Astrocyte of the hippocampus (primary cell): ENCODE measurements at places on chromosomes 7 and 10.

GRCh38 chr10:8181496-8182157, 127.1 kb downstream of the GATA3 start:
- no peak for DNase-seq

DNA sequence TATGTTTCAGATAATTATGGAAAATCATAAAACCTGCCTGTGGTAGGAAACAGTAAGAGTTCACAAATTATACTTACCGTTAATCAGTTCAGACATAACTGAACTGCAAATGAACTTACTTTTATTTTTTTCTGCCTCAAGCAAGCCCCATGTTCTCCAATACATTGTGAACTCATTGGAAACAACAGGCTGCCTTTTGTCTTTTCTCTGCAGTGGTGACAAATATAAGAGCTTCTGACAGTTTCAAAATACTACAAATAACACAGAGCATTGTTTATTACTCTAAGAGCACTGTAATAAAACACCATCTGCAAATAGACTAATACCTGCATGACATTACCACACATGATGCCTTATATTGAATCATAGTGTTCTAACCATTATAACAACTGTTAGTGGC, 94.0 kb upstream of the CDCA7L start:
- no peak for DNase-seq

- peak; percentile 50 for DNase-seq
Observed at GRCh38 chr10:126422567-126422966, 34.3 kb upstream of the ADAM12 start.

DNA sequence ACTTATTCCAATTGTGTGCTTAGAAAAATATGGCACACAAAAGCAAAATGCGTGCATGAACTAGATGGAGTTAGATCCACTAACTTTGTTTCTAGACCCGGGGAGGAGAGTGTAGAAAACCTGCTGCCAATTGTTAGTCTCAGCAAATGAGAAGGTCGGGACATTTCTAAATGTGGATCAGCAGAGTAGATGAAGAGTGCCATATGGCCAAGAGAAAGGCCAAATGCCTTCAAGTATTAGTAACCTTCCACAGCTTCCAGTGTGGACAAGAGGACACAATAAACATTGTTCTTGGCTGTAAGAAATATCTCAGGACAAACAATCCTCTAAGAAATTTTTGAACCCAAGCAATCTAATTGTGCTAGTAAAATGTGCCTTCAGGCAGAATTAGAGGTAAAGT, 690.3 kb downstream of the REEP3 start:
- DNase-seq: peak; percentile 5

GRCh38 chr10:110765513-110766319, 106.0 kb upstream of the PDCD4 start:
- DNase-seq: peak; percentile 19

DNA sequence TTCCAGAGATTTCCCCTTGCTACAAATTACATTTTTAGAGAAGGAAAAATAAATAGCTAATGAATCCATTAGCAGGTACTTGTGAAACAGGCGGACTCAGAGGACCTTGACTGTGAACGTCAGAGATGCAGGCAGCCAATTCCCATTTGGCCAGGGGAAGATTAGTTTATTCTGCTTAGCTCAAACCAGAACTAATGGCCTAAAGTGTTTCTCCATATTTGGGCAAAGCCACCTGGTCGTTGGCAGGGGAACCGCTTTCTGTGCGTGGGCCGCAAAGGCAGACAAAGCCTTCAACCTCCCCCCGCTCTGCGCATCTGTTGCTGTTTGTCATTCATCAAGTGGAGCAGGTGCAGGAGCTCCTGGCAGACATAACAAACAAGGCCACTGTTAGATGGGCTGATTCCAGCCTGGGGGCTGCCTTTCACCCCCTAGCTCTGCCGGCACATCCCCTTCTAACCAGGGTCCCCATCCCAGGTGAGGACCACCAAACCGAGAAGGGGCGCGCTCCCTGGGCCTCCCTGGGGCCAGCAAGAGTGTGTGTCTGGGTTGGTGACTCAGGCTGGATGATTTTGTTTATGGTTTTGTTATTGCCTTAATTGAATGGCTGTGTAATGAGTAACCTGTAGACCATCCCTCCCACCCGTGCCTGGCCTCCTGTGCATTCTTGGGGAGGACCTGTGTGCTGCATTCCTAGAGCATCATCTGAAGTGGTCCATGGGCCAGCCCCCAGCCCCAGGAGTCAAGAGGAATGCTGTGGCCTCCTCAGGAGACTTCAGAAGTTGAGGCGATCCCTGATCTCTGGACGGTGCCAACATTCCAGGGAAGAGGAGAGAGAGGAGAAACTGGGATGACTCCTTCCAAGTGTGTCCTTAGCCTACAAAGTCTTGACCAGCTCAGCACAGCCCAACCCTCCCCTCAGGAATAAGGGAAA, 14.5 kb upstream of the CPA1 start:
- DNase-seq: peak; percentile 90

DNA sequence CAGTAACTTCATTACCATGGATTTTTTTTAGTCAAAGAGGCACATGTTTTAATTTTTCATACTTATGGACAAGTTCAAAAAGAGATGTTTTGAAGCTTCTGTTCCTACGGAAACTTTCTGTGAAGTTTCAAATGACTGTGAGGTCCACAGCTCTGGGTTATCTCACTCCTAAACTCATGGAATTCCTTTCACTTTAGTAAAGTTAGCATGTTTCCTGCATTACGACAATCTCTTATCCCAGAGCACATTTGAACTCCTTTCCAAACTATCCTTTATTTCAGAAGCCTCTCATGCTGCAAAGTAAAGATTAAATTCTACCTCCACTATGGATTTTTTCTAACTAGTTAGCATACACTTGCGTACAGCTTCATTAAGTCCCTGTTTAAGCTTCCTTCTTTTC, 15.3 kb upstream of the ADD3 start:
- DNase-seq: peak; percentile 50

DNA sequence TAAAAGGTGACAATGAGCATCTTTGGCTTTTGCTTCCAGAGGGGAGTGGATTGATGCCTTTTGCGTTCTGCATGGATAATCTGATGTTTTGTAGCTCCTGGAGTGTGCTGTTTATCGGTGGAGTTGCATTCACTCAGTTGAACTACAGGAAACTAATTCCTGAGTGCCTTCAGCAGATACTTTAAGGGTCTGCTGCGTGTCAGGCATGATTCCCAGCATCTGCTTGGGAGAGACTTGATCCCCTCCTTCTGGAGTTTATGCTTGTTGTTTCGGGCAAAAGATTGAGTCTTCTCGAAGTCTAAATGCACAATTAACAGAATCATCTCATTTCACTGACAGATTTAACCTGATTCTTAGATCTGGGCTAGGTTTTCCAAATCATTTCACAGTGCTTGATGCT, 46.2 kb downstream of the CELF2 start:
- no peak for DNase-seq

- DNase-seq: no peak
Observed at GRCh38 chr7:117871401-117871777, 1.9 kb downstream of the CTTNBP2 start.

DNA sequence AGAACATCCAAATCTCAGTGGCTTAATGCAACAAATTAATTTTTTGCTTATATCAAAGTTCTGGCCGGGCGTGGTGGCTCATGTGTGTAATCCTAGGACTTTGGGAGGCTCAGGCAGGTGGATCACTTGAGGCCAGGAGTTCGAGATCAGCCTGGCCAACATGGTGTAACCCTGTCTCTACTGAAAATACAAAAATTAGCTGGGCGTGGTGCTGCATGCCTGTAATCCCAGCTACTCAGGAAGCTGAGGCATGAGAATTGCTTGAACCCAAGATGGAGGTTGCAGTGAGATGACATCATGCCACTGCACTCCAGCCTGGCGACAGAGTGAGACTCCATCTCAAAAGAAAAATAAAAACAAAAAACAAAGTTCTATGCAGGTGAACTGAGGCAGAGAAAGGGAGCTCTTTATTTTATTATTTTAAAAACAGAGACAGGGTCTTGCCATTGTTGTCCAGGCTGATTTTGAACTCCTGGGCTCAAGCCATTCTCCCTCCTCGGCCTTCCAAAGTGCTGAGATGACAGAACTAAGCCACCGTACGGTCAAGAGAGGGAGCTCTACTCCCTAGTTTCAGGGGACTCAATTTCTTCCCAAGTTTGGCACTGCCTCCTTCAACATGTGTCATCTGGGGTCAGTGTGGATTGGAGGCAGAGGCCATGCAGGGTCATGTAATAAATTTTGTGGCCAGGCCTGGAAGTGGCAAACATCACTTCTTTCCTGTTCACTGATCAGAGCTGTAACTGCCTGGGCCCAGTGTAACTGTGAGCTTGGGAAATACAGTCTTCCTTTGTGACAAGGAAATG, 2.4 kb downstream of the ADCK2 start:
- peak; percentile 62 for DNase-seq
